ENCODE measurements at places on chromosomes 6 and 20.

DNA sequence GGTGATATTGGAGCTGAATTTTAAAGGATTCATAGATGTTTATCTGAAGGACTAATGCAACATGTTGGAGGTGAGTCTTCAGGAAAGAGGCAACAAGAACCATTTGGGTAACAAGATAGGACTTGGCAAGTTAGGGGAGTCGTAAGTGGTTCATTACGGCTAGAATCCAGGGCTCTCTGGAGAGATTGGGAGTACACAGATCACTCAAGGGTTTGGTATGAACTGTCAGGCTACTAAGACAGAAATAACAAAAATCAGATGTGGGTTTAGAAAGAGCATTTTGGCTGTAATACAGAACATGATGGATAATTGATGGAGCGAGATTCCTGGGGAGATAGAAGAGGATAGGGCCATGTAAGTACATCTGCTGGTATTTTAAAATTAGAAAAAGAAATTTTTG lies 86.3 kb upstream of the ESR1 start:
- no peak for DNase-seq

- DNase-seq, result no peak
Observed at GRCh38 chr20:57393321-57394120, 2.3 kb downstream of the RBM38 start.

GRCh38 chr20:34708621-34709043 lies 4.5 kb downstream of the TP53INP2 start:
- DNase-seq, result peak; percentile 56

GRCh38 chr20:57692393-57692792 lies 17.4 kb downstream of the PMEPA1 start:
- DNase-seq, result no peak

- DNase-seq, result peak; percentile 60
Observed at GRCh38 chr6:163579880-163580295, 165.4 kb downstream of the QKI start.

DNA sequence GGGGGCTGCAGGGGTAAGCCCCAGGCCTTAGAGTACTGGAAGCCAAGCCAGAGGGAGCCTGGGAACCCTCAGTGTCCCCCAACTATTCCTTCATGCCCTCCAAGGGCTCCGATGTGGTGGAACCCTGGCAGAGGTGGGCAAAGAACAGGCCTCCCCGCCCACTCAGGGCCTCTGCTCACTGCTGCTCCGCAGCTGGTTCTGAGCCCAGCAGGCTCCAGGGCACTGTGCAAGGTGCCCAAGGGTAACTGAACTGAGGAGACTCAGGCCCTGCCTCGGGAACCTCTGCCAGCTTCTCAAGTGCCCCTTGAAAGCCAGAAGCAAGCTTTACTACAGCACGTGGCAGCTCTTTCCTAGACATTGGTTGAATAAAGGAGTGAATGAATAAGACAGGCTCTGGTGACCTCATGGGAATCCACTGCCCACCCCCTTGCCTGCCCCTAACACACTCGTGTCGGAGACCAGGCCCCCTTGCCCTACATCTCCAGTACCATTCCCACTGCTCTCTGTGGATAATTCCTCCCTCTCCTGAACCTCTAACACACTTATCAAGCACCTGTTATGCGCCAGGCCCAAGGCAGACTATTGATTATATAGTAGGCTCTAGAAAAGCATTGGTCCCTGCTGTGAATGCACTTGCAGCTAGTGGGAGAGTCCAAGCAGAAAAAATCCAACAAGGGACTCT lies 55.0 kb downstream of the TOX2 start:
- no peak for DNase-seq

- peak; percentile 54 for DNase-seq
Observed at GRCh38 chr6:116328528-116328903, 42.2 kb upstream of the DSE start.

GRCh38 chr20:57618091-57618763 lies 2.0 kb downstream of the ZBP1 start:
- no peak for DNase-seq

- DNase-seq, result no peak
Observed at GRCh38 chr6:107344981-107345380, 114.4 kb downstream of the PDSS2 start.

- no peak for DNase-seq
Observed at GRCh38 chr6:39686976-39687375, 38.2 kb downstream of the KIF6 start.

DNA sequence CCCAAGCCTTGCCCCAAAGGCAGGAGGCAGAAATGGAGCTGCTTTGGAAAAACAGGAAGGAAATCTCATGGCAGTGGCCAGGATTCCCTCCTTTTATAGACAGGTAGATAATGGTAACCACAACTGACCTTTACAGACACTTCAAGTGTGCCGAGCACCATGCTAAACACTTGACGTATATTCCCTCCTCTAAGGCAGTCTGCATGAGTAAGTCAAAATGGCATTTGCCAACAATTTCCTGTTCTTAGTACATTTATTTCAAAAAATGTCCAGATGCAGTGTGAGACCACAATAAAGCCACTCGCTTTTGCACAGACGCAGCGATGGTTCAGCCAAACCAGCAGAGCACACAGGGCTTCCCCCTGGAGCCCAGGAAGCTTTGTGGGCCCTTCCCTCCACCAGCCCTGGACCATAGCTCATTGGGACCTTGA lies 16.5 kb upstream of the GPR6 start:
- peak; percentile 35 for DNase-seq

DNA sequence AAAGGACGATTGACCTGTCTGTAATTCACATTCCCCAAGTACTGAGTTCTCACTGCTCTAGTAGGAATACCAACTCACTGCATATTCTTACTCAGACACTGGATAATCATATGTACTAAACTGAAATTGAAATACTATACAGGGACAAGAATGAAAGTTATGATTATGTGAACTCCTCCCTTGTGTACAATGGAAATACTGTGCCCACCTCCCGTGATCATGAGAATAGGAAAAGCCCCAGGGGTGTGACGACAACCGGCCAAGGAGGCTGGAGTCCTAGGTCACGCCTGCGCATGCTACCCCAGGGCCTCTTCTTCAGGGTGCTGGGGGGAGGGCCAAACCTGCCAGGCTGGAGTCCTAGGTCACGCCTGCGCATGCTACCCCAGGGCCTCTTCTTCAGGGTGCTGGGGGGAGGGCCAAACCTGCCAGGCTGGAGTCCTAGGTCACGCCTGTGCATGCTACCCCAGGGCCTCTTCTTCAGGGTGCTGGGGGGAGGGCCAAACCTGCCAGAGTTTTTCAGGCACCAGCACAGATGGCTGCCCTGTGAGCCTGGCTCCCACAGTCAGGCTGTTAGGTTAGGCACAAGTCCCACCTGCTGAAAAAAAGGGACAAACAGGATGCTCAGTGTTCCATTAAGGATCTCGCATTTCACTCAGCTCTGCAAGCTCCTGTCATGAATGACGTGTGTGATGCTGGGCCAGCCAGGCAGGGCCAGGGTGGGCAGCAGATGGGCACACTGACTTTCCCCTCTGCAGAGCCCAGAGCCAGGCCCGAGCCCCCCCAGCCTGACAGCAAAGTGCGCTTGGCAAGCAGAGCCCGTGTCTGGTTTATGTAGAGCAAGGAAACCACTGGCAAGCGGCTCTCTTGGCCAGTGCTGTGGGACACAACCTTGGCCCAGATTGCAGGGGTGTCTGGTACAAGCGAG lies 107.7 kb downstream of the FOXF2 start:
- DNase-seq, result no peak

DNA sequence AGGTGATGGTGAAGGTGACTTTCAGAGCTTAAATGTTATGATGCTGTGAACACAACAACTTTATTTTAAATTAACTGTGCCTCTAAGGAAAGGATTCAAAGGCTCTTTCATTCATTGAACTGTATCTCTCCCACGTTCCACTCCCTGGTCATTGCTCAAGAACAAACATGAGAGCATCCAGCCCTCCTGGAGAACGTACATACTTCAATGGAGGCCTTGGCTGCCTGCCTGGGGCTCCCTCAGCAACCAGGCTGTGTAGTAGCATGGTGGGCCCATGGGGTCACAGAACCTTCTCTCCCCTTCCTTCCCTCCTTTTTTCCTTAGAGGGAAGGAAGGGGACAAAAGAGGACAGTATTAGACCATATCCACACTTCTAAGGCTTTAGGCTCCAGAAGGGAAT lies 234.3 kb downstream of the CDC5L start:
- peak; percentile 74 for DNase-seq

GRCh38 chr6:42911171-42912021 lies 4.5 kb upstream of the PTCRA start:
- DNase-seq, result peak; percentile 46

DNA sequence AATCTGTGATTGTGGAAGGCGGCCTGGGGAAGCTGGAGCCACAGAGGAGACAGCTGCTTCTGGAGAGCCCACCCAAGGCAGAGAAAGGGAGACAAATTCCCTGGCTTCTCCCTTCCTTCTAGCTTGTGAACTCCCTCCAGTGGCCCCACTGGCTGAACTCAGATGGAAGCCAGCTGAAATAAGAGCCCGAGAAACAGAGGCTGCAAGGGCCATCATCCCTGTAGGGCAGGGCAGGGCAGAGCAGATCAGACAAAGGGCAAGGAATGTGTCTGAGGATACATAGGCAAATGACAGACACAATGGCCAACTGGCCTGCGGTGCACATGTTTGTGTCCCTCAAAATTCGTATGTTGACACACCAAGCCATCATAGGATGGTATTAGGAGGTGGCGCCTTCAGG lies 25.3 kb downstream of the MDFI start:
- no peak for DNase-seq

DNA sequence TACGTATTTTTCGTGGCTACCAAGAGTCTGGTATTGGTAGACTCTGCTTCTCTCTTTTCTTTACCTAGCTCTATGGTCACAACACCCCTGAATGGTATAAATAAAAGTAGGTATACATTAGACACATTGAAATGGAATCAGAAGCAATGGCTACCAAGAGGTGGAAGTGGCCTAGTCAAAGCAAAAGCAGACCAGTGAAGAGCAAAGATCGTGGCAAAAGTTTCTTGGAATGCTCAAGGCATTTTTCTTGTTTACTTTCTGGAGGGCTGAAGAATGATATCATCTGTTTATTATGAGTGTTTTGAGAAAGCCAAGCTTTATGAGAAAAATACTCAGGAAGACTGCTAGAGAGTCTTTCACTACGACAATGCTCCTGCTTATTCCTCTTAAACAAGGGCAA lies 28.6 kb upstream of the MOCS1 start:
- DNase-seq, result peak; percentile 72

DNA sequence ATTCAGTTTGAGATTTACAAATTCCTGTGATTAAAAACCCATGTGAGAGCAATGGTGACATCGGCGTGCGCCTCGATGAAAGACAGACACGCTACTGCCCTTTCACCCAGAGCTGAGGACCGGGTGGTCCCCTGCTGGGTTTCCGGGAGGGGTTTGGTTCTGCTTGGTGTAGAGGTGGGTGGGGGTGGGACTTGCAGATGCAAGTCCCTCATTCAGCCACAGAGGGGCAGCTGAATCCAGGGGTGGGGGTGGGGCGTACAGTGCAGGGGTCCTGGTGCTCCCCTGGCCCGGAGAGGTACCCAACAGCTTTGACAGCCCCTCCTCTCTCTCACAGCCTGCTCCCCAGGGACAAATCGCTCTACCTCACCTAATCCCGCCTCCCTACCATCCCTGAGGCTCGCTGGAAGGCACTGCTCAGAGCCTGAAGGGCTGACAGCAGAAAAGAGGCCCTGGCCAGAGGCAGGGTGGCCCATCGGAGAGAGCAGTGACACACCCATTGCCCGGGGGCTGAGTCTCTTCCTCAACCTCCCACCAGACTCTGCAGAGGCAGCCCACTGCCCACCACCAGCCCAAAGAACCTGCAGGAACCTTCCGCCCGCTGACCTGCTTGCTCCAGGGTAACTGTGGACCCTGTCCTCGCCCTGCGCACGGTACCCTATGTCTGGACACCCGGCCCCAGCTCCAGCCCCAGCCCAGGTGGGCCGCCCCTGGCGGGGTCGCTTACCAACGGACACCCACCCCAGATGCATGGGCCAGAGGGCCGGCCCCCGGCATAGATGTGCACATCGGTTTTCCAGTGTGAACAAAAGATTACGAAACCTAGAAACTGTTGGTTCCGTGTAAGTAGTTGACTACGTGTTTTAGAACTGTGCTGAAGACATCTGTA lies 118.4 kb downstream of the JPH2 start:
- no peak for DNase-seq

- DNase-seq, result peak; percentile 76
Observed at GRCh38 chr6:36615018-36615761, 21.0 kb downstream of the SRSF3 start.

GRCh38 chr20:47031821-47032220 lies 137.2 kb downstream of the EYA2 start:
- no peak for DNase-seq

DNA sequence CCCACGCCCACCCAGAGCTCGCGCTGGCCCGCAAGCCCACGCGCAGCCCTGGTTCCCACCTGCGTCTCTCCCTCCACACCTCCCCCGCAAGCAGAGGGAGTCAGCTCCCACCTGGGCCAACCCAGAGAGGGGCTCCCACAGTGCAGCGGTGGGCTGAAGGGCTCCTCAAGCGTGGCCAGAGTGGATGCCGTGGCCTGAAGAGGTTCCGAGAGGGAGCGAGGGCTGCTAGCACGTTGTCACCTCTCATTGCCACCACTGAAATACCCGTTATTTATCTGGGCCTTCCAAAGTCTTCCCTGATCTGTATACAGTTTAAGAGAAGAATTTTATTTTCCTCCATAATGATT lies 88.3 kb upstream of the MYLIP start:
- DNase-seq, result no peak

- no peak for DNase-seq
Observed at GRCh38 chr6:169556758-169557548, 144.9 kb downstream of the WDR27 start.

DNA sequence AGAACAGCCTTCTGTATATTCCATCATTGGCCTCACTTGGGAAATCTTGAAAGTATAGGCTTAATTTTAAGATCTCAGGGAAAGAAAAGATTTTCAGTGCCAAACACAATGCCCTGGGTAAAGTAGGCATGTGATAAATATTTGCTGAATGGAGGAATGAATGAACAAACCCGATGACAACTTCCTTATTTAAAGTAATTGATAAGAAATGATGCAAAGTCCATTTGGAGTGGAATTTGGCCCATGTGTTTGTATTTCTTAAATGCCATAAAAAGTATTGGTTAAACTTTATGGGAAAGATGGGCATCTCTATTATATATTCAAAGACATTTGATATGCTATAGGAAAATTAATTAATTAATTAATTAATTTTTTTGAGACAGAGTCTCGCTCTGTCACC lies 3.7 kb downstream of the TIAM2 start:
- no peak for DNase-seq

DNA sequence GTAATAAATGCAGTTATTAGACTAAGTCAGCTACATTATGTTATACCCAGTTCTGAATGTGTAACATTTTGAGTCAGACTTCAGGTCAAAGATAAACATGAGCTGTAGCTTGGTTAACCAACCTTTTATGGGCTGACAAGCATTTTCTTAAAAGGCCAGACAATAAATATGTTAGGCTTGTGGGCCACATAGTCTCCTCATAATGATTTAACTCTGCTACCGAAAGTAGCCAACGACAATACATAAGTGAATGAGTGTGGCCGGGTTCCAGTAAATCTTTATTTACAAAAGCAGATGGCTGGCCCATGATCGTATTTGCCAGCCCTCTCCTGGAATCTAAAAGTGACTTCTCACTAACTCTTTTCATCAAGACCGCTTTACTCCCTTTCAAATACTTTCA lies 49.9 kb downstream of the ATG5 start:
- DNase-seq, result peak; percentile 50

GRCh38 chr6:3710403-3710802 lies 41.1 kb downstream of the PXDC1 start:
- DNase-seq, result no peak

GRCh38 chr6:104601131-104601651 lies 258.5 kb downstream of the HACE1 start:
- DNase-seq, result peak; percentile 24

Measured in choroid plexus epithelial cell (primary cell).